T follicular helper cell (primary cell): ENCODE measurements at places on chromosomes 16 and 17.

- DNase-seq = no peak
Measured at GRCh38 chr16:72740347-72740746, 307.6 kb downstream of the ZFHX3 start.

DNA sequence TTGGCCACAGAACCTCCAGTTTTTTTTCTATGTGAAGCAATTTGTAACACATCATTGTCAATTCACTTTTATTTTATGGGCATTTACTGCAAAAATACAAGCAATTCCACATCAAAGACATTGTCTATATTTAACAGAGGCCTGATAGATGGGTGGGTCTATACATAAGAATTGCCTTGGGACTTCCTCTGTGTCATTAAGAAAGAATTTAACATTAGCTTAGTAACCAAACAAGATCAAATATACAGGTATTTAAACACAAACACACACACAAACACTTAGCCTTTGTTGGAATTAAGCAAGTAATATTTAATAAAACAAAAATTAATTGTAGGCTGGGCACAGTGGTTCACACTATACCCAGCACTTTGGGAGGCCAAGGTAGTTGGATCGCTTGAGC, 4.3 kb upstream of the PITPNC1 start:
- DNase-seq = no peak

- DNase-seq = no peak
Measured at GRCh38 chr16:78577630-78578029, 478.2 kb downstream of the WWOX start.

- no peak for DNase-seq
Measured at GRCh38 chr16:51569203-51569931, 418.3 kb upstream of the SALL1 start.

- DNase-seq = no peak
Measured at GRCh38 chr16:1745900-1746692, 25.2 kb downstream of the NME3 start.

DNA sequence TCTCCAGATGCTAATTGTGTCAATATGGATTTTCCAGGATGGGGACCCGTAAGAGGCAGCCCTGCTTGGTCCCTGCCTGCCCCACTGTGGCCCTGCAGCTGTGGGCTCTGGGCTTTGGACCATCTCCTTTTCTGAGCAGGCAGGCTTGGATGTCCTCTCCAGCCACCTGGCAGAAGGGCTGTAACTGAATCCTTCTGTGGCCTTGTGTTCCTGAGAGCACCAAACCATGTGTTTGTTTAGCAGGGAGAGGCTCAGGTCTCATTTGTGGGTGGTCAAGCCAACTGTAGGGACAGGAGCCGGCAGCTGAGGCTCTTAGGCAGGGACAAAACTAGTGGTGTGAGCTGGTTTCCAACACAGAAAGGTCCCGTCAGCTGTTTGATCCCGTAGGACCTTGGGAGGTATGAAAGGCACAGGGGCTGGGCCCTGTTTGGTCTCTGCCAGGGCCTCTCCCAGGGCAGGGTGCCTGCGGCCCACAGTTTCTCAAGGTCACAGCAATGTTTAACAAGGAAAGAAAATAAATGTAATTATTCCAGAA, 18.5 kb downstream of the SEC14L5 start:
- no peak for DNase-seq

- DNase-seq = no peak
Measured at GRCh38 chr17:51684214-51684613, 423.9 kb downstream of the UTP18 start.

DNA sequence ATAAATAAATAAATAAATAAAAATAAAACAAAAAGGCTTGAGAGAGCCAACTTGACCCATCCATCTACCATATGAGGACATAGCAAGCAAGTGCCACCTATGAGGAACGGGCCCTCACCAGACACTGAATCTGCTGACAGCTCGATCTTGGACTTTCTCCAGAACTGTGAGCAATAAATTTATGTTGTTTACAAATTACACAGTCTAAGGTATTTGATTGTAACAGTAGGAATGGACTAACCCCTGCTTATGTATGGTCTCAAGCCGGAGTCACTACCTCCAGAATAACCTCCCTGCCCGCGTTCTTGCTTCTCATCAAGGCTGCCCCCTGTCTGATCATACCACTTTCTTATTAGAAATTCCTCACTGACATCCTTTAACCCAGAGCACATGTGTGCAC, 9.9 kb downstream of the SLC5A11 start:
- DNase-seq = no peak

GRCh38 chr16:11200592-11200991, 55.4 kb downstream of the SOCS1 start:
- DNase-seq = no peak

GRCh38 chr17:38536661-38537060, 69.1 kb downstream of the SRCIN1 start:
- DNase-seq = no peak

DNA sequence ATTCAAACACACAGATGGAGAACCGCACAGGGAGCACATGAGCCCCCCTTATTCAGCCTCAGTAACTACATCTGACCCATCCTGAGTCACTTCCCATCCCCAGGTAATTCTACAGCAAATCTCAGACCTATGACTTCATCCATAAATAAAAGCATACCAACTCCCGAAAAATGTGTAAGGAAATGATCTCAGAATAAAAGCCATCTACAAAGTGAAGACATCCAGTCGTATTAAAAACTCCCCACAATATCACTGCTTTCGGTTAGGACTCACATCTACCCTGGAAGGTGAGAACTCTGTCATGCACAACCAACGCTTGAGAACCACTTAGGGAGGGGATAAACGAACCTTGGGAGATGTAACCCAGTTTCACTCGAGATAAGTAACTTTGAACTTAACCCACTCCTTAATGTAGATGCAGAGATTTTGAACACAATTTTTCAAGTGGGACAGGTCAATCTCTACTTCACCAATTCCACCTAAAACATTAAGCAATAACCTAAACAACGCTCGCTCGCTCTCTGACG, 1.3 kb downstream of the USP36 start:
- DNase-seq = no peak

DNA sequence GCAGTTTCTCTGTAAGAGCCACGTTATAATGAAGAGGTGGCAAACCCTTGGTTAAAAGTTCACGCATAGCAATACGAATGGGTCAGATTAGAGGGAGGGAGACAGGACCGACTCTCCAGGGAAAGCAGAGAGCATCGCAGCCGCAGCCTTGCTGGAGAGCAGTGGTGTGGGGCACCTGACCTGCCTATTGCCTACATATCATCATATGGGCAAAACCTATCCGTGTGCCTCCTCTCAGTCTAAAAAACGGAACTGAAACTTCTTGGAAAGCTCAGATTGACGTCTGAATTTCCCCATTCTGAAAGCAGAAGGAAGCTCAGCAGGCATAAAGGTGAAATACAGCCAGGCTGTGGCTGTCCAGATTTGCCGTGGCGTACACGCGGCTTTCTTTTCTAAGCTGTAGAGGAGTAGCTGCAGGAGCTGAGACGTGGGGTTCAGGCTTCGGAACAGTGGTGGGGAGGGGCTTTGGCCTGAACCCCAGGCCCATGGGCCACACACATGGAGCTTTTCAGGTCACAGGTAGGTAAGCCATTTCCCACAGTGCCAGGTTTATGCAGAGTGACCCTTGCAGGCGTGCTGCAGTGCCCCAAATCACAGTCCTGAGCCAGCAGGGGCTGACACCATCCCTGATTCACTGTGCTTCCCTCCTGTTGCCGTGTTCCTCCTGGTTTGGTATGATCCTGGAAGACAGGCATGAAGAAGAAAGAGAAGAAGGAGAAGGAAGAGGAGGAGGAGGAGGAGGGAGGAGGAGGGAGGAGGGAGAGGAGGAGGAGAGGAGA, 41.6 kb upstream of the TNRC6C start:
- DNase-seq = no peak

DNA sequence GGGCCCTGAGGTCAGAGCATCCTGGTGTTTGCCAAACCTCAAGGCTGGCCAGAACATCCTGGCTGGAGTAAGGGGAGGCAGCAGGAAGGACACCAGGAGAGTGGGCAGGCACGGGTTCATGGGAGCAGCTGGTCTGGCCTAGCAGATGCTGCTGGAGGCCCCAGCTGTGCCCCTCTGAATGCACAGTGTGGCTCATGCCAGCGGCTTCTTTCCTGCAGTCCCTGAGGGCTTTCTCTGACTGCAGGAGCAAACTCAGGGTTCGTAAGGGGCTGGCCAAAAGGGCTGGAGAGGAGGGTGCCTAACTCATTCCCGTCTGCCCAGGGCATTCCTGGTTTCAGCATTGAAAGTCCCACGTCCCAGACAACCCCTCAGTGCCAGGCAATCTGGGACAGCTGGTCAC, 78.7 kb downstream of the ZDHHC7 start:
- DNase-seq = no peak

DNA sequence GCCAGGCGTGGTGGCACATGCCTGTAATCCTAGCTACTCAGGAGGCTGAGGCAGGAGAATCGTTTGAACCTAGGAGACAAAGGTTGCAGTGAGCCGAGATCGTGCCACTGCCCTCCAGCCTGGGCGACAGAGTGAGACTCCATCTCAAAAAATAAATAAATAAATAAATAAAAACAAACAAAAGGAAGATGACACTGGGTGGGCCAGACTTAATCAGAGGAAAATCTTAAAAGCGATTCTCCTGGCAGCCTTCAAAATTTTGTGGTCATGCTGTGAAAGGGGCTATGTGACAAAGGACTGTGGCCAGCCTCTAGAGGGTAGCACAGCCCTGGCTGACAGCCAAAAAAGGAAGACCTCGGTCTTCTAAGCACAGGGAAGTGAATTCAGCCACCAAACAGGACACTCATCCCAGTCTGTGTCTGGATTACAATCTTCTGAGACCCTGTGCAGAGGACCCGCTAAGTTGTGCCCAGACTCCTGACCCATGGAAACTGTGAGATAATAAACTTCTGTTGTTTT, 391.1 kb downstream of the CNTNAP4 start:
- no peak for DNase-seq

GRCh38 chr17:50769884-50770283, 2.6 kb upstream of the ANKRD40CL start:
- DNase-seq = no peak

DNA sequence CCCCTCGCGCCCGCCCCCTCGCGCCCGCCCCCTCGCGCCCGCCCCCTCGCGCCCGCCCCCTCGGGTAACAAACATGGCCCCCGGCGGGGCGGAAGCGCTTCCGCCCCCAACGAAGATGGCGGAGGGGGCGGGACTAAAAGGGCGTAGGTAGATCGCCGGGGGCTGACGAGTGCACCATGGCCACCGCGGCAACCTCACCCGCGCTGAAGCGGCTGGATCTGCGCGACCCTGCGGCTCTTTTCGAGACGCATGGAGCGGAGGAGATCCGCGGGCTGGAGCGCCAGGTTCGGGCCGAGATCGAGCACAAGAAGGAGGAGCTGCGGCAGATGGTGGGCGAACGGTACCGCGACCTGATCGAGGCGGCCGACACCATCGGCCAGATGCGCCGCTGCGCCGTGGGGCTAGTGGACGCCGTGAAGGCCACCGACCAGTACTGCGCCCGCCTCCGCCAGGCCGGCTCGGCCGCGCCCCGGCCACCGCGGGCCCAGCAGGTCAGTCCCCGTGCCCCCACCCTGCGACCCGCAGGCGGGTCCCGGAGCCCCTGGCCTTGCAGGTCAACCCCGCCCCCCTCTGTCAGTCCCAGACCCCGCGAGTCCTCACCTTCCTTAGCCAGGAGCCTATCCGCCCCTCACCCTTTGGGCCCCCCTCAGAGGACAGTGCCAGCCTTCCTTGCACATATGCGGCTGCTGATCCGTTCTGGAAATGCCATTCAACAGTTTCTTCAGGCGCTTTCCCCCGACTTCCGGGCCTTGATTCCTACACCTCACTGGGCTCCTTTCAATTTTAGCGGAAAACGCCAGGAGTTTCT, at the start of gene COG1:
Gene COG1, plus strand, starts transcription at position 162 of the 808 bp plus-strand sequence. Its CDS starts 15 bp downstream, at position 177.
- peak; percentile 78 for DNase-seq

GRCh38 chr17:61048376-61049106, 351.1 kb upstream of the TBX2 start:
- DNase-seq = no peak

- DNase-seq = no peak
Measured at GRCh38 chr16:85888405-85889331, 10.3 kb upstream of the IRF8 start.

DNA sequence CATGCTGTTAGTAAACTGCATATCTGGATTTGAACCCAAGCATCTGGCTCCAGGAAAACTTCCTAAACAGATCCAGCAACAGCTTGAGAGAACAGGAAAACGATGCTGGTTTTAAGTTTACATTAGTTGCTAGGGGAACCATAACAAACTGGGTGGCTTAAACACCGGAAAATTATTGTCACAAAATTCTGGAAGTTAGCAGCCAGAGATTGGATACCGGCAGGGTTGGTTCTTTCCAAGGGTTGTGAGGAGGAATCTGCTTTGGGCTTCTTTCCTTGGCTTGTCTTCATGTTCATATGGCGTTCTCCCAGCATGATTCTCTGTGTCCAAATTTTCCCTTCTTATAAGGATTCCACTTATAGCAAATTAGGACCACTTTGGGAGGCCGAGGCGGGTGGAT, 276.9 kb upstream of the TOM1L1 start:
- DNase-seq = no peak

DNA sequence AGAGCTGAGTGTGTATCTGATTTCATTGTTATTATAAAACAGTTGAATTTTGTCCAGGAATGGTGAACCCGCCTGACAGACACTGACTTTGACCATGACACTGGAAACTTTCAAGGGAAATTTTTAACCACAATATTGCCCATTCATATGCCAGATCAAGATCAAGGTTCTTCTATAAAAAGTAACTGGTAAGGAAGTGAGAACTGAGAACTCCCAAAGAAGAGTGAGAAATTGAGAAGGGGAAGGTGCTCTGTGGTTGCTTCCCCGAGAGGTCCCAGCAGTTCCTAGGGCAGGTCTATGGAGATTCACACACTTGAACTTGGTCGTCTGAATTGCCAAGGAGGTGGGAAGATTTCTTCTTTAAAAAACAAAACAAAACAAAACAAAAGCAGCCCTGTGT, 27.3 kb downstream of the SLC6A4 start:
- DNase-seq = no peak

- DNase-seq = no peak
Measured at GRCh38 chr16:69073181-69073702, 32.2 kb upstream of the HAS3 start.

DNA sequence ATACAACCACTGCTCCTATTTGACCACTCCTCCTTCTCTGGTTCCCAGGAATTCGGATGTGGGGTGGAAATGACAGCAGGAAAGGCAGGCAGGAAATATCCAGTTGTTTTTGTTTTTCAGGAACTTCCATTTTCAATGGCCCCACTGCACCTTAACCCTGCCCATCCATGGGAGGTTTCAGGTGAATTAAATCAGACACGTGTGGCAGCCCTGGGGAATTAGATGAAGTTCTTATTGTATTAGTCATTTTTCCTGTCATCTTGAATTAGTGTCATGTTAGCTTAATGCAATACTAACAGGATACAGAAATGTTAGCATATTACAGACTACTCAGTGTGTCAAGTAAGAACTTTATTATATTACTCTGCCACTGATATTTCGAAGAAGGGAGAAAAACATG, 146.4 kb downstream of the CHD9NB start:
- no peak for DNase-seq

- DNase-seq = peak; percentile 43
Measured at GRCh38 chr16:28873543-28874201, 4.6 kb upstream of the ATP2A1 start.

GRCh38 chr16:82241469-82242052, 71.5 kb upstream of the MPHOSPH6 start:
- DNase-seq = no peak
